ENCODE measurements at places on chromosomes 12 and 14.
A peak's percentile ranks its signal among the peaks of the same experiment; 100 is the strongest.

DNA sequence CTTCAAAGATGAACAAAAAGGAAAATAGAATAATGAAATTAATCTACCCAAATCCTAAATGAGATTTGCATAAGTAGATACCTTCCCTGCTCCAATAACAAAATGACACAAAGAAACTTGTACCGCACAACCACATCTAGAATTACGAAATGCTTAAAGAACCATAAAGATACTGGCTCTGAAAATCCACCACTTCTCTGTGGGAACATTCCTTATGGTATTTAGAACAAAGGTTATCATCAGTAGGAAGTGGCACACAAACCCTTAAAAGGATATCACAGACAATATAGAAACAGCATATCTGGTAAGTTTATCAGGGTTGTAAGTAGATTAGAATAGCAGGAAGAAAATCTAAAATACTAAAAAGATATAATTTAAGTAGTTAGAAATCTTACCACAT, 11.6 kb downstream of the IAPP start:
- no peak for DNase-seq

DNA sequence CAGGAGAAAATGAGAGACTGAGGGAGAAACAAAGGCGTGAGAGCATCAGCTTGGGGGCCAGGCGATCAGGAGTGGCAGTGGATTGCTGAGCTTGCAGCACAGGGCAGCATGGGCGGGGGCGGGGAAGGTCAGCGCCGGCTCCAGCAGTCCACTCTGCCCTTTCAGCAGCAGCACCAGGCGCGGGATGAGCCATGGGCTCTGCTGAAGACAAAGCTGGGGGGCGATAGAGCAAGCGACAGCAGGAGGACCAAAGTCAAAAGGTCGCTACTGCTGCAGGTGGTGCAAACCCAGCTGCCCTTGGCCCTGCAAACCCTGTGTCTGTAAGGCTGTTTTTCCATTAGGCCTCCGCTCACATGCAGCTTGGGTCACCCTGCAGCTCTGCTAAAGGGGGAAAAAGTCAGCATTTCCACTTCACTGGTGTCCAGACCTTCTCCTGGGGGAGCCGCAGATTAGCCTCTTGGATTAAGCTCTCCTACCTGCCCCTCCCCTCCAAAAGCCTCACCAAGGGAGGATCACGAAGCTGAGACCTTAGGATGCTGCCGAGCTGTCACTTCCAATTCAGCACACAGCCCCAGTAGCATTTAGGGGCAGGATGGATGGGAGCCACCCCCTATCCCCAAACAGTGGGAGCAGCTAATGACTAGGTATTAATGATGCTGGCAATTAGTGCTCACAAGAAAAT, 204.8 kb downstream of the DPF3 start:
- no peak for DNase-seq

GRCh38 chr12:69657376-69658137, 41.5 kb downstream of the BEST3 start:
- DNase-seq = no peak

- no peak for DNase-seq
These were observed 307.6 kb downstream of the RAD51B start for GRCh38 chr14:68127166-68127565.

- no peak for DNase-seq
These were observed 96.4 kb downstream of the OTOGL start for GRCh38 chr12:80195737-80196136.

GRCh38 chr12:89309440-89309802, 42.9 kb downstream of the DUSP6 start:
- DNase-seq = no peak

DNA sequence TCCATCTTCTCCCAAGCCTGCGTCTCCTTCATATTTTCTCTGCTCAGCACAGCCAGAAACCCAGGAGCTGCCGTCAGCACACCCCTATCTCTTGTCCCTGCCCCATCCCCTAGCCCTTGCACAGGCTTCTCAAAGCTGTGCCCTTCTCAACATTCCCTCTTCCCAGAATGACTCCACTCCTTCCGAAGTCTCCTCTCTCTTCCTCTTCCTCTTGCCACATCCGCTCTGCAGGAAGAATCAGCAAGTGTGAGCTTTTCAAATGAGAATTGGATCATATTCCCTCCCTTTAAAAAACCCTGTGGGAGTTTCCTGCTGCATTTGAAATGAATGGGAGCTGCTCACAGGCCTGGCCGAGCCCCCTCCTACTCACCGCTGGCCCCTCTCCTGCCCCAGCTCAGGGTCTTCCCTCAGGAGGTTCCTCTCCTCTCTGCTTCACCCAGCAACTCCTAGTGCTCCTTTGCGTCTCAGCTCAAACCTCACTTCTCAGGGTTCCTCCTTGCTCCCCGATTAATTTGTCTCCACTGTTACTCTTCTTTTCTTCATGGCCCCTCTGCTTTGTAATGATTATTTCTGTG, 528.5 kb upstream of the CCDC196 start:
- no peak for DNase-seq

DNA sequence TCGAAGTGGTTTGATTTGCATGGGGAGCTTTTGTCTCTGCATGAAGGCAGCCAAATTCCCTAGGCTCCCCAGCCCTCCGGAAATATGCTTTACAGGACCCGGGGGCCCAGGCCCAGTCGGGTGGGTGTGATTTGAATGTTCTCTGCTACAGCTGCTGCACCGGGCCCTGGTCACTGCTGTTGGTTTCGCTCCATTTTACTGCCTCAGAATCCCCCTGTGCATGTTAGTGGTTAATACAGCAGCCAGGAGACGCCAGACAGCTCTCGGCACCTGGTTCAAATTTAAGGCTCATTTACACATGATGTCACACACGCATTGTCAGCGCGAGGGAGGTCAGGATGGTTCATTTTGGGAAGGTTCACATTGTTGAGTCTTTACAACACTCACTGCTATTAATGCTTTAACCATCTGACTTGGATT, 99.6 kb downstream of the SLC38A6 start:
- DNase-seq = no peak

- no peak for DNase-seq
These were observed 254.0 kb upstream of the SRRM4 start for GRCh38 chr12:118727196-118727978.

DNA sequence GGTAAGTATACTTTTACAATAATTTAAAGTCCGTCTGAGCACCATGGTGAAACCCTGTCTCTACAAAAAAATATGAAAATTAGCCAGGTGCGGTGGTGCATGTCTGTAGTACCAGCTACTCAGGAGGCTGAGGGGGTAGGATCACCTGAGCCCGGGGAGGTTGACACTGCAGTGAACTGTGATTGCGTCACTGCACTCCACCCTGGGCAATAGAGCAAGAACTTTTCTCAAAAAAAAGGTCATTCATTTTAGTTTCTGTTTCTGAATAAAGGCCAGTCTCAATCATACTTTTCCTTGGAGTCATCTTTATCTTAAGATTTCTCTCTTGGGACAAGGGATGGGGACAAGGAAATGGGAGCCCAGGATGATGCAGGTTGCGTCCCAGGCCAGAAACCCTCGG, 12.9 kb downstream of the ANKRD13A start:
- DNase-seq = peak; percentile 3

DNA sequence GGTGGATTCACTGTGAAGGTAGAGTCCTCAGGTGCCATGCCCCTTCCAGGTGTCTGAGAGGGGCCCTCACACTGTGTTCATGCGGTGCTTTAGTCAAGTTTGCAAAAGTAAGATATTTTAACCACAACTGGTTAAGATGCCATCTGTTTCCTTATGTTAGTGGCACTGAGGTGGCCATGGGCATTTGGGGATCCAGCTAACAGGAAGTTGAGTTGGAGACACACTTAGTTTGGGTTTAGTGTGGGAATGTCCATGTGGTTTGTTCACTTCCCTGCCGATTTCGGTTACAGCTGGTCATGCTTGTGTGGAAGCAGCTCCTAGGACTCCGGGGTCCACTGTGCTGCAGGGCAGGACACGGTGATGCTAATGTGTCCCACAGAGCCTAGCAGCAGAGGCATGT, 17.3 kb upstream of the ABHD12B start:
- DNase-seq = no peak

DNA sequence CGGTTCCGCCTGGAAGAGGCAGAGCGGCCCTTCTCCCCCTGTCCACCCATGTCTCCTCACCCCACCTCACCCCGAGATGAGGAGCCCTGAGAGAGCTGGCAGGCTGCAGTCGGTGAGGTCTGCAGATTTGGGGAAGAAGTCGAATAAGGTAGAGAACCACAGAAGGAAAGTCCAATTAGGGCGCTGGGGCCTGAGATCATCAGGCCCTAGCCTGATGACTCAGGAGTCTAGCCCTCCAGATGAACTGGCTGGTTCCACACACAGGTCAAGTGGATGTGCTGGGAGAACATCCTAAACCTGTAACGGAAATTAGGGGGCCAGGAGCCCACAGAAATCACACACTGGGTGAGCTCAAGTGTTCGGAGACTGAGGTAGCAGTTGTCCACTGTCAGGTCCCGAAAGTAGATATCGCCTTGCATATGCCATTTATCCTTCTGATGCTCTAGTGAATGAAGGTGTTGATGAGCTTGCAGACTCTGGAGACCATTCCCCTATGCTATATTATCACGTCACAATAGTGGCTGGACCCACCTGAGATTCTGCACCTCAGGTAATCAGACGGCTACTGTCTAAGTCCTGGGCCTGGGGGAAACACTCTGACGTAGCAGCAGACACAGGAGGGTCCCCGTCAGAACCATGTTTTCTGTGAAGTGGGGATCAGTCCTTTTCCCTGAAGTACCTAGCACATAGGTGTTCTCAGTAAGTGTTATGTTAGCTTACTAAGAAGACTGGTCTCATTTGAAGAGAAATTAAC, 886 bp upstream of the METTL17 start:
- DNase-seq = no peak

DNA sequence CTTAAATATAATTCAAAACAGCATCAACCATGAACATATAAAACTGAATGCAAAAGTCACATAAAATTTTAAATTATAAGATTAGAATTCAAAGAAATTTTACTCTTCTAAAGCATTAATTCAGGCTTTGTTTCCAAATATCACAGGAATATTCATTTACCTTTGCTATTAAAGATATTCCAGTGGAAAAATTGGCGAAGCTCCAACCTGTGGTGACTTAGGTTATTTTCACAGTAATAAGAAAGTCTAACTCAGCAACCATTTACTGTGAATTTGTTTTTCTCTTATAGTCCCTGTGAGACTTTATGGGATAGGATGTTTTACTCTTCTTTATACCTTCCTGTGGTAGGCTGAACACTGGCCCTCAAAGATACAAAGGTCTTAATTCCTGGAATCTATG, 3.2 kb downstream of the WDR89 start:
- no peak for DNase-seq

GRCh38 chr14:79543967-79544697, 667.2 kb downstream of the DIO2 start:
- no peak for DNase-seq

DNA sequence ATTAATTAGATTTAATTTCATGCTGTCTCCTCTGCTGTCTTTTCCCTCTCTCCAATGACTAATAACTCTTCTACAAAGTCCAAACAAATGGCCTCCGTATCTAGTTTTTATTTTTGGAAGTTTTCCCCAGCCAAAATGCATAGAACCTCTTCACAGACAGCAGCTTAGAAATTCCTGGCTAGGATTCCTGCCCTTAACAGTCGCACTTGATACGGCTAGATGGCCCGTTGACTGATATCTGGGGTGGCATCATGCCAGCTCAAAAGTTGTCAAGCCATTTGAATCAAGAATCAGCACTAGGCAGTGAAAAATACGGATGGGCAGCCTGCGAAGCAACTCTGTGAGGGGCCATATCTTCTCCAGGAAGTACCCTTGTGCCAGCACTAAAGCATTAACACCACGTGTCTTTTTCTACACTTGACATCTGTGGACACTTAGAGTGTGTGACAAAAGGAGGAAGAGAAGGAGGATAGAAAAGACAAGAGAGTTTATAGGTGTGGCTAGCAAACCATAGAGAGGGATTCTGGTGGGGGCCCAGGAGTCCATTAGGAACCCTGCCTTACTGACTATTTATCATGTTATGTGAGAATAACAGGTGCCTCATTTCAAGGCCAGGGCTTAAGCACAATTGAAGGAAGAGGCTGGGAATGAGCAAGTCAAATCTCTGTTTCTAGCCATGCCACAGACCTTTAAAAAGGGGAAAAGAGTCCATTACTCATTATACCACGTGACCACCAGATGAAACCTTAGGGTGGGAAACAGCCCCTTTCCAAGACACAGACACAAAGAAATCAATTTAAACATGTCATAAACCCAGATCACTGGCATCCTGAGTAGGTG, 39.2 kb upstream of the KRR1 start:
- no peak for DNase-seq

DNA sequence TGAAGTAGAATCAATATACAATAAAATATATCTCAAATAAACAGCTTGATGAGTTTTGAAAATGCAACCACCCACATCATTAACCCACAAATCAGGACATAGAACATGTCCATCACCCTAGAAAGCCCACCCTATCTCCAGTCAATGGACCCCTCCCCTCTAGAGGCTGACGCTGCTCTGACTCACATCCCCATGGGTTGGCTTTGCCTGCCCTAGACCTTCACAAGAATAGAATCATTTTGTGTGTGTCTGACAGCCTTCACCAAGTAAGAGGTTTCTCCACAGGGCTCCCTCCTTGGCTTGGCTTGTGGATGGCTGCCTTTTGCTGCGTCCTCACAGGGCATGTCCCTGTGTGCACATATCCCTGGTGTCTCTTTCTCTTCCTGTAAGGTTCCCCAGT, 250.2 kb upstream of the RTL1 start:
- DNase-seq = no peak

- DNase-seq = no peak
These were observed 16.4 kb downstream of the BCL2L14 start for GRCh38 chr12:12086973-12087692.

GRCh38 chr14:87838931-87839330, 154.1 kb downstream of the GALC start:
- no peak for DNase-seq

- no peak for DNase-seq
These were observed 759 bp upstream of the ACVR1B start for GRCh38 chr12:51950682-51951198.

GRCh38 chr14:31745741-31746140, 184.5 kb downstream of the NUBPL start:
- DNase-seq = no peak

- DNase-seq = no peak
These were observed 21.3 kb downstream of the BCL11B start for GRCh38 chr14:99250636-99251208.

GRCh38 chr14:33404964-33405574, 466.4 kb downstream of the NPAS3 start:
- no peak for DNase-seq

GRCh38 chr12:88895634-88896033, 315.4 kb upstream of the KITLG start:
- no peak for DNase-seq

- DNase-seq = no peak
These were observed 2.8 kb downstream of the GOLGA3 start for GRCh38 chr12:132825861-132826260.
